ENCODE measurements at places on chromosomes 5 and 9.

DNA sequence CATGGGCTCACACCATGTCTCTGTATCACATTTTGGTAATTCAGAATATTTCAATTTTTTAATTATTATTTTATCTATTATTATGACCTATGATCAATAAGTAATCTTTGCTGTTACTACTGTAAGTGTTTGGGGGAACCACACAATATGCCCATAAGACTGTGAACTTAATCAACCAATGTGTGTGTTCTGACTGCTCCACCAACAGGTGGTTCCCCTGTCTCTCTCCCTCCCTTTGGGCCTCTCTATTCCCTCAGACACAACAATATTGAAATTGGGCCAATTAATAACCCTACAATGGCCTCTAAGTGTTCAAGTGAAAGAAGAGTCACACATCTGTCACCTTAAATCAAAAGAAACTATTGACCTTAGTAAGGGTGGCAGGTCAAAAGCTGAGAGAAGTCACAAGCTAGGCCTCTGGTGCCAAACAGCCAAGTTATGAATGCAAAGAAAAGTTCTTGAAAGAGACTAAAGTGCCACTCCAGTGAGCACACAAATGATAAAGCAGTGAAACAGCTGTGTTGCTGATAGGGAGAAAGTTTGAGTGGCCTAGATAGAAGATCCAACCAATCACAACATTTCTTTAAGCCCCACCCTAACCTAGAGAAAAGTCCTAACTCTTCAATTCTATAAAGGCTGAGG lies 88.7 kb downstream of the DEPDC1B start:
- no peak for DNase-seq

- no peak for DNase-seq
Observed at GRCh38 chr5:158821331-158821730, 278.4 kb downstream of the EBF1 start.

- no peak for DNase-seq
Observed at GRCh38 chr5:98128846-98129245, 644.6 kb upstream of the RGMB start.

- DNase-seq, result no peak
Observed at GRCh38 chr5:103962023-103962422, 399.4 kb upstream of the NUDT12 start.

GRCh38 chr5:57437976-57438805 lies 44.4 kb downstream of the ACTBL2 start:
- DNase-seq, result no peak

DNA sequence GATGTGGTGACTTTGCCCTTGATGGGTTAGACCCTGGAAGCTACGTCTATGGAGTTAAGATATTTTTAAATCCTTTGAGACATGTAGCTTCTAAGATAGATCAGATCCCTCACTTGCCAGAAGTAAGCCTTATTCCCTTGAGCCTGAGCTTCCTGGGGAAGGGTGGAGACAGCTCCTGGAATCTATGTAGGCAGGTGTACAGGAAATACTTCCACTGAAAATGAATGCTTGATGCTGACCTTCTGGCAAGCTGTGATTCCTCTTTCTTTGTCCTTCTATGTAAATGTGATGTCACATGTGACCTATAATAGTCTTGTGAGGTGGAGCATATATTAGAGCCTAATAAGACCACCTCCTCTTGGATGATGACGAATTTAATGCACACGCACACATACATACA lies 1152.0 kb upstream of the ACO1 start:
- DNase-seq, result no peak

DNA sequence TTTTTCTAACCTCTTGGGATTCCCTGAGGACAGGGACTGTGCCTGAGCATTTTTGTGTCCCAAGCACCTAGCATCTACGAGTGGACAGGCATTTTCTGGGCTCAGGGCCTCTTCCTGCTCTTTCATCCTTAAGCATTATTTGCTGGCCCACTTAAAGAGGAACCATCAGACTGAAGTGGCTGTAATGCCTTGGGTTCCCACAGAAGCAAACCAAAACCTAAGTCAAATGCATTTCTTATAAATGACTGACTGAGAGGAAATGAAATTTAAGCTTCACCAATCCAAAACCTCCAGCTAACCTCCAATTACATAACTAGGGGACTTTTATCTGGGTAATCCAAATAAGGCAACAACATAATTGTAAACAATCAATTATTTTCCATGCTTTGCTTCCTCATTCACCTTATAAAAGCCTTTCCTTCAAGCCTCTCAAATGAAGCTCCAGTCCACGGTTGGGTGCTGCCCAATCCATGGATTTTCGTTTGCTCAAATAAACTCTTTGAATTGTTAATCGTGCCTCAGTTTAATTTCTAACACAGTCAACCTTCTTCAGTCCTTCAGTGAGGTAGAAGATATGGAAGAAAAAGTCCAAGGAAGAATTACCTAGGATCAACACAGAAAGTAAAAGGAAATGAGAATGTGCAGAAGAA lies 25.3 kb upstream of the SLC31A2 start:
- no peak for DNase-seq

GRCh38 chr5:58064801-58065200 lies 395.1 kb downstream of the PLK2 start:
- no peak for DNase-seq

DNA sequence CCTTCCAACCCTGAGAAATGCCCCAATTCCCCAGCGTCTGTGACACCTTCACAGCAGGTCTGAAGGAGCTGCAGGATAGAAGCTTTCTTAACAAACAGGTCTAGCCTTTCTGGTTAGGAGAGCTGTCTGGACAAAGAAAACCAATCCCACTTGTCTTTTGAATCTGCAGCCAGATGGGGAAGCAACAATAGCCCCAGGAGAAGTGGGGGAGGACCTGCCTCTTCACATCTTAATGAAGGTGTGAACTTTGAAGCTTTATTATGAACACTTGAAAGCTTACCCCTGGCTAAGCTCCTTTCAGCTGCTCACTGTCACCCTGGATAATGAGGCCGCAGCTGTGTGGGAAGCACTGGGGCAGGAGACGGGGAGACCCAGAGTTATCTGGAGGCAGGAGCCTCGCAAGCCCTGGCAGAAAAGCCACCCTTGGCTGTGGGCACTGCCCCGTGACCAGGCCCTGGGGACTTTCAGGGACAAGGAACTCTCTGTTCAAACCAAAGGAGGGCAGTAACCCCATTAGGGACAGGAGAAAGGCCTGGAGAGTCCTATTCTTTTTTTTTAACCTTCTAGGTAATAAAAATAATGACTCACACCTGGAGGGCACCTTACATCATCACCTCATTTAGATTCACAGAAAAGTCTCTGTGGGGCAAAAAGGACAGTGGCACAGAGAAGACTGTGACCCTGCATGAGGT lies 151.8 kb upstream of the RAD23B start:
- peak; percentile 64 for DNase-seq

- DNase-seq, result no peak
Observed at GRCh38 chr5:73213566-73213998, 40.6 kb downstream of the TMEM174 start.

DNA sequence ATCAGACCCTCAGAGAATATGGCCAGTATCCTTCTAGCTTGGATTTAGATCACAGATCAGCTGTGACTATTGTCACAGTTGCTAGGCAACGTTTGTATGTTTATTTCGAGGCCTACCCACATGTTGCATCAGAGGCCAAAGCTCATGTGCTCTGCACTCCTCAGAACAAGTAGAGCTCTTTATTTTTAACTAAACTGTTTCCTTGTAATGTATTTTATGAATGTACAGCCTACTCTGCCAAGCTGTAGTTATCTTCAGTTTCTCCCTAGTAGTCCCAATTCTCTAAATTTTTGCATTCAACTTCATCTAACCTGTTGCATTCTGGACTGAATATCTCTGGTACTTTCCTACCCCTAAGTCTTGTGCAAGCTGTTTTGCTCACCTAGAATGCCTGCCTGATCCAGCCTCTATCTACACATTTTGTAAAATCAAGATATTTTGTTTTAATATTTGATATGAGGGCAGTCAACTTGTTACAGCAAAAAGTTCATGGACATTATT lies 52.8 kb downstream of the CAST start:
- DNase-seq, result no peak

- DNase-seq, result no peak
Observed at GRCh38 chr5:126267438-126267837, 155.8 kb upstream of the GRAMD2B start.

- no peak for DNase-seq
Observed at GRCh38 chr5:28234356-28234968, 1196.1 kb upstream of the CDH9 start.

GRCh38 chr5:115813719-115814118 lies 2.7 kb downstream of the CDO1 start:
- no peak for DNase-seq

Data from RWPE1 (cell line).